ENCODE measurements at places on chromosomes 11 and 22. TPM values are rescaled to one million over a fixed set of nuclear protein-coding genes. Genes with fewer than 3 reads are reported as not detected.

- peaks cover 4% of the 10 kb centered on the region for H3K4me1 ChIP-seq
- H3K36me3 ChIP-seq = no peaks in the 10 kb centered on the region
- DNase-seq = no peak
- no peaks in the 10 kb centered on the region for H3K27me3 ChIP-seq
- H3K27ac ChIP-seq = no peak overlapping the region
Observed at GRCh38 chr11:73428699-73429098, 52.5 kb downstream of the RELT start.

GRCh38 chr11:27242591-27242990, 120.4 kb downstream of the CCDC34 start:
- no peaks in the 10 kb centered on the region for H3K27me3 ChIP-seq
- no peaks in the 10 kb centered on the region for H3K36me3 ChIP-seq
- H3K4me3 ChIP-seq = no peak overlapping the region
- DNase-seq = no peak

GRCh38 chr11:80694385-80694784, 1253.6 kb upstream of the TENM4 start:
- H3K4me1 ChIP-seq = no peaks in the 10 kb centered on the region
- H3K36me3 ChIP-seq = no peaks in the 10 kb centered on the region
- no peak overlapping the region for H3K4me3 ChIP-seq
- no peak for DNase-seq
- no peaks in the 10 kb centered on the region for H3K27me3 ChIP-seq

DNA sequence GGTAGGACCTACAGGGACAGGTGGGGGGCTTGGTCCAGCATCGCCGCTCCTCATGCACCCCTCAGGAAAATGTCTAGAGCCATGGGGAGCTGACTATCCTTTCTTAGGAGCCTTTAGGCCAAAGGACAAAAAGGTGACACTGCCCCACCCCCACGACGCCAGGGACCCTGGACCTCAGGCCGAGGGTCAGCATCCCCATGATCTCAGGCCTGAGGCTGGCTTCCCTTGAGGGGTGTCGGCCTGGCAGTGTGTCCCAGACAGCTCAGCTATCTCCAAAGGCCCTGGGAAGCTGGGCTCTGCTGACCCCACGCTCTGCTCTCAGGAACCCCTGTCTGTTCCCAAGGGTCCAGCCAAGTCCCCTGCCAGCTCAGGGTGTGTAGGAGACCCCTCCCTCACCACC, 16.3 kb downstream of the MRGPRG start:
- no peak overlapping the region for H3K27ac ChIP-seq
- H3K4me1 ChIP-seq = peaks cover 3% of the 10 kb centered on the region
- H3K27me3 ChIP-seq = peaks cover 11% of the 10 kb centered on the region
- H3K4me3 ChIP-seq = no peak overlapping the region
- H3K36me3 ChIP-seq = no peaks in the 10 kb centered on the region
- DNase-seq = no peak

DNA sequence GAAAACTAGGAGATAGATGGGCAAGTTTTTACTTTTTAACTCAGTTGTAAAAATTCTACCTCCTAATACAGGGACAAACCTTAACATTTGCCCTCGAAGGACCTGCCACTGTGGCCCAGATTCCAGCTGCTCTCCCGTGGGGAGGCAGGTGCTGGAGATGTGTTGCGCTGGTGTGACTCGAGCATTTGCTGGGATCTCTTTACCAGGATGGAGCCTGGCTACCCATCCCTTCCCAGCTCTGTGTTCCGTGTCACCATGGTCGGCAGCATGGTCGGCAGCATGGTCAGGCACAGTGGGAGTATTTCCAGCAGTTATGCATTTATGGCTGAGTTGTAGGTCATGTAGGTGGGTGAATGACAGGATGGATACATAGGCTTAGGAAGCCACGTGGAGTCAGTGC, 41.1 kb downstream of the OTOG start:
- no peak overlapping the region for H3K27ac ChIP-seq
- no peaks in the 10 kb centered on the region for H3K36me3 ChIP-seq
- H3K4me1 ChIP-seq = no peaks in the 10 kb centered on the region
- peaks cover 14% of the 10 kb centered on the region for H3K27me3 ChIP-seq

DNA sequence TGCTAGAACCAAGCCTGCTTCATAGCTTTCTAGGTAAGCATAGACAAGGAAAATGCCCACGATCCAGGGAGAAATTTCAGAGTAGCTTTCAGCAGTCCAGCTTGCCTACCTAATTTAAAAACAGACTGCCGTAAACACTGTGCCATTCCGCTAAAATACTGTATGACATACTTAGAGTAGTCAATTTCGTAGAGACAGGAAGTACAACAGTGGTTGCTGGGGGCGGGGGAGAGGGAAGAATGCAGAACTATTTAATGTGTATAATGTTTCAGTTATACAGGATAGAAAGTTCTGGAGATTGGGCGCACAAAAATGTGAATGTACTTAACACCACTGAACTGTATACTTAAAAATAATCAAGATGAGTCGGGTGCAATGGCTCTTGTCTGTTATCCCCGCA, 56.7 kb downstream of the C11orf58 start:
- peaks cover 6% of the 10 kb centered on the region for H3K4me1 ChIP-seq
- no peaks in the 10 kb centered on the region for H3K36me3 ChIP-seq
- no peak overlapping the region for H3K4me3 ChIP-seq
- no peak overlapping the region for H3K27ac ChIP-seq
- no peaks in the 10 kb centered on the region for H3K27me3 ChIP-seq
- DNase-seq = peak; percentile 36

DNA sequence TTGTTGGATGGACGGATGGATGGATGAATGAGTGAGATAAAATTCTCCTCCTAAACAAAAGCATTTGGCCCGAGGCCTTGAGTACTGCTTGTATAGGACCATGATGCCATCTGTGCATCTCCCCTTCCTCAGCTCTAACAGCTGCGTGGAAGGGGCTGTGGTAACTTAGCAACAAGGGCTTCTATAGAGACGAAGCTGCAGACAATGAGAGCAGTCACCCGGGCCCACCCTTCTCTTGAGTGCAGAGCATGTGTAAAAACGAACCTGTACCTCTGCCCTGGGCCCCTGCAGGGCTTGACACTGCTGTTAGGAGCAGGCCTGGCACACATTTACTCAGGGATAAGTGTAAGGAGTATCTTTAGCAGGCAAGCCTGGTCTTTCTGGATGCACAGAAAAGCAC, 391.5 kb downstream of the CADM1 start:
- no peak for DNase-seq
- no peak overlapping the region for H3K4me3 ChIP-seq
- no peaks in the 10 kb centered on the region for H3K4me1 ChIP-seq
- H3K27ac ChIP-seq = no peak overlapping the region
- H3K27me3 ChIP-seq = no peaks in the 10 kb centered on the region
- H3K36me3 ChIP-seq = no peaks in the 10 kb centered on the region

GRCh38 chr11:66076561-66076960, 6.5 kb downstream of the PACS1 start:
- peaks cover 58% of the 10 kb centered on the region for H3K36me3 ChIP-seq
- H3K27ac ChIP-seq = no peak overlapping the region
- H3K4me3 ChIP-seq = no peak overlapping the region
- no peaks in the 10 kb centered on the region for H3K27me3 ChIP-seq
- no peak for DNase-seq

NLRP14 gene
- 0.13 TPM for total RNA-seq

OR52H1 gene
- not detected for total RNA-seq

CDKN1C gene
- total RNA-seq = 0.21 TPM

MN1 gene
- total RNA-seq = 0.11 TPM

ALDH3B1 gene
- not detected for total RNA-seq
